ENCODE measurements at places on chromosomes 7 and 10.

GRCh38 chr7:155814316-155815276, 2.3 kb upstream of the SHH start:
- no peak for DNase-seq

GRCh38 chr7:25262586-25262985, 34.3 kb upstream of the NPVF start:
- peak; percentile 20 for DNase-seq

GRCh38 chr10:72910705-72911104, 17.2 kb downstream of the OIT3 start:
- no peak for DNase-seq

DNA sequence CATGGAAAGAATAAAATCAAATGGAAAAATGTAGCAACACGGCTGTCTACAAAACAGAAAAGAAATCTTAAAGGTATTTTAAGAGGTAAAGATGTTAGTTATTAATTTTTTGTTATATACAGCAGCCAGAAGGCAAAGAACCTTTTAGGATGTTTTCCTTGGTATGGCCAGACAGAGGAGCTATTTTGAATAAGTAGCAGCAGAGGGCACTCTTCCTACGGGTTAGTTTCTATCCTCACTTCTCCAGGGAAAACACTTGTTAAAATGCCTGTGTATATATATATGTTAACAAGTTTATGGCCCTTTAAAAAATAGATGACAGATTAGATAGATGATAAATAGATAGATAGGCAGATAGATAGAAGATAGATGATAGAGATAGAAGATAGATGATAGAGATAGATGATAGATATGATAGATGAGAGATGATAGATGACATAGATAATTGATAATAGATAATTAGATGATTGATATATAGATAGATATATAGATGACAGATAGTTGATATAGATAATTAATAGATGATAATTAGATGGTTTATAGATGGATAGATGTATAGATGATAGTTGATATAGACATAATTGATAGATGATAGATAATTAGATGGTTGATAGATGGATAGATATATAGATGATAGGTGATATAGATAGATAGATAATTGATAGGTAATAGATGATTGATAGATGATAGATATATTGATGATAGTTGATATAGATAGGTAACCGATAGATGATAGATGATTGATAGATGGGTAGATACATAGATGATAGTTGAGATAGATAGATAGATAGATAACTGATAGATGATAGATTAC, 57.8 kb upstream of the WIPF3 start:
- peak; percentile 50 for DNase-seq

DNA sequence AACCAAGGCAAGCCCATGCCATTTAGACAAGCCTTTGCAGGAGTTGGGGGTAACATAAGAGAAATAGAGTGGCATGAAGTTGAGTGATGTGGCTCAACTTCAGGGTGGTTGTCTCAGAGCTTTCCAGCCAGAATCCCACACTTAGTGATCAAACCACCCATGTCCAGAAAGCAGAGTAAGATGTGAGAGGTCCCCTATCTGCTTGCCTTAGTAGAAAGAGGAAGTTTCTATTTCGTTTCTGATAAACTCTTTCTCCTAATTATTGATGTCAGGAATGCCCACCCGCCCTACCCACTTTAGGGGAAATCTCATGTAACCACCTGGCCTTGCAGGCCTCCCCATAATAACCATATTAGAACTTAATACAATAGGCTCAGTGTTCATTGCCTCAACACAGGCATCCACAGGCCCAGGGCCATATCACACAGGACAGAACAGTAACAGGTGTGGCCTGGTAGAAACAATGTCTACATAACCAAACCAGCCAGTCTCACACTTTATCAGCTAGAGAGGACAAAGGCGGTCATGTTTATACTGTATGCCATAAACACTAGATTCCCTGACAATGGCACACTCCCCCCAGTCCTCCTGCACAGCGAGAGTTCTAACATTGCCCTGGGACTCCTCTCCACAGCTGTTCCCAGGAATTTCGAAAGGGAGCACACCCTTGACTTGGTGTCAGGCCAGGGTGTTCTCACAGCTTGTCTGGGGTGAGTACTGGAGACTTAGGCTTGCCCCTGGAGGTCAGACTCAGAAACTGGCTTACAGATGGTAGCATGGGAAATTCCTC, 364.4 kb downstream of the CXCL12 start:
- no peak for DNase-seq

DNA sequence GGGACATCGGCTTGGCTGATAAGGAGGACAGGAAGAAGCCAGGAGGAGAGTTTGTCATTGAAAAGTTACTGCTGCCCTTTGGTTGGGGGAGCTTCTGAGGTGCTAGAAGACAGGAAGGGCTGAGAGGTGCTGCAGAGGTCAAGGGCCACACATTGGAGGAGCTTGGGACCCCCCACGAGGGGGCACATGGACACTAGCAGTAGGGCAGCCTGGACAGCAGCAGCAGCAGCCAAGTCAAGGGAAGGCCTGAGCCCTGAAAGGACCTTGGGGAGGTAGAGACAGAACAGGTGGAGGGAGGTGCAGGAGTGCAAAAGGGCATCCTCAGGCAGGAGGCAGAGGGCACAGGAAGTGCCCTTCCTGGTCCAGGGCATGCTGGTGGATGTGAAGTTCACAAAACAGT, 439.7 kb upstream of the IGFBP3 start:
- no peak for DNase-seq

DNA sequence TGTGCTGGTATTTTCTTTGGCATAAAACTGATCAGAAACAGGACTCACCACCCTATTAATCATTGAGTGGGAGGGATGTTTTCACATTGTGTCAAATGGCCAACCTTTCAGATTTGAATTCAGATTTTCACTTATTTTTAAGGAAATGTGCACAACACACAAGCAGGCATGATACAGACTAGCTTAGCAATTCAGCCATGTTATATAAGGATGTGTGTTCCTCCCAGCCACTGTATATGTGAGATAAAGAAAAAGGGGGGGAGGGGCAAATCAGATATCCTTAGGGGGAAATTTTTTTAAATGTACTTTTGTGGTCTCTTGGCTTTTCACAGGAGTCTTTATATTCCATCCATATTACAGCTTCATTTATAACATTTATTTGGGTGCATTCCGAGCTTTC, 3.1 kb downstream of the GAD2 start:
- DNase-seq, result no peak

DNA sequence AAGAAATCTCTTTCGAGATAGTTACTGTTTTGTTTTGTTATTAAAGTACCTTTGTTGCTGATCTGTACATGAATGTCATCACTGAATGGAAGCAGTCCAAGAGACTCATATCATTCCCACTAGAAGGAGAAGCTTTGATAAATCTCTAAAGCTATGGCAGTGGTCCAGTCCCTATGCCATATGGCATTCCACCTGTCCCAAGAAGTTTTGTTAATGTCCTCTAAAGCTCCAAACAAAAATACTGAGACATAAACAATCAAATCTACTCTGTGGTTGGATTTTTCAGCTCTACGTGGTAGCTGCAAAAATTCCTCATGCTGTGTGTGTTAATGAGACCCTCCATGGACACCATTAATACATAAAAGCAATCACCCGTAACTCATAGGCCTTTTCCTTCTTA, 94.1 kb downstream of the LRRN3 start:
- DNase-seq, result no peak

- DNase-seq, result no peak
Measured at GRCh38 chr7:100685049-100685605, 8.9 kb downstream of the GIGYF1 start.

- DNase-seq, result peak; percentile 99
Measured at GRCh38 chr7:55065079-55065478, 46.3 kb downstream of the EGFR start.

DNA sequence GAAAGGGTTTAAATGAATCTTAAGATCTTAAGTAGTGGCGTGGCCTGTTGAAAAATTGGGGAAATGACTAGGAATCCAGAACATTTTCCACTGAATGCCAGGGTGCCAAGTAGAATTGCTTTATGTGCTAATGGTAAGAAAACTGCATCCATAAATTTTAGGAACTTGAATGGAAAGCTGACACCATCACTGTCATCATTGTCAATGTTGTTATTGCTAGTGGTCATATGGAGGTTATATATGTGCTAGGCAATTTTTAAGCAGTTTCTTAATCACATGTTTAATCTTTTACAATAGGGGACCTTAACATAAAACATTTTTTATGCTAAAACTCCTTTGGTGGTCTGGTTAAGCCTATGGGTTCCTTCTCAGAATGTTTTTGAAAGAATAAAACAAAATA, 13.1 kb downstream of the MARCHF5 start:
- no peak for DNase-seq

GRCh38 chr10:52908478-52908877, 135.9 kb upstream of the MBL2 start:
- DNase-seq, result no peak

DNA sequence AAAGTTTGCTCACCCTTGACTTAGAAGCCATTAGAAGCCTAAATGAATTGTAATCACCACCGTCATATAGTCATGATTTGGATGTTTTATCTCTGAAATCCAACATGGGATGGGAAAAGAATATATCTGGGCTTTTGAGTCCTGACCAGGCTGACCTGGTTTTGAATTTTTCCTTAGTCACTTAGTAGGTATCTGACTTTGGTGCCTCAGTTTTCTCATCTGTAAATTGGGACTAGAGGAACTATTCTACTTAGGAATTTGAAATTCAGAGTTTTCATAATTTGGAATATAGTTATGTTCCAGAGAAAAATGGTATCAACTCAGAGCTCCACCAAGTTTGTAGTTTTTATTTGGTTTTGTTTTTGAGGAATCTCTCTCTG, 40.9 kb downstream of the SHOC2 start:
- DNase-seq, result no peak

DNA sequence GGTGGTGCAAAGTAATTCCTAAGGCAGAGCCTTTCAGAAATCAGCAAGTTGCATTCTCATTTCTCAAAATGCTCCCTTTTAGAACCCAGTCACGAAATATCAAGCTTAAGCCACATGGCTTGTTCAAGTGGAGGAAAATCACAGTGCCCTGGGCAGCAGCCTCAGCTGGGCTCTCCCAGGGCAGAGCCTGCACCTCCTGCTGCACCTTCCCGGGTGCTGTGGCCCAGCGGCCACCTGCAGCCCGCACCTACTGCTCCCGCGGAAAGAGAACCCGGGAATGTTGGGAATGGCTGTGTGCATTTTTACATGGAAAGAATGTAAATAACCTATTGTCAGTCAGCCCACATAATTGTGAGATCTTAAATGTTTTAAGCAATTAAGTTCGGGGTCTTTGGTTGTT, 396.5 kb upstream of the VSTM2A start:
- DNase-seq, result no peak

GRCh38 chr10:1074748-1075308, 18.6 kb downstream of the WDR37 start:
- DNase-seq, result no peak

GRCh38 chr10:32041290-32042028, 14.8 kb downstream of the KIF5B start:
- no peak for DNase-seq

DNA sequence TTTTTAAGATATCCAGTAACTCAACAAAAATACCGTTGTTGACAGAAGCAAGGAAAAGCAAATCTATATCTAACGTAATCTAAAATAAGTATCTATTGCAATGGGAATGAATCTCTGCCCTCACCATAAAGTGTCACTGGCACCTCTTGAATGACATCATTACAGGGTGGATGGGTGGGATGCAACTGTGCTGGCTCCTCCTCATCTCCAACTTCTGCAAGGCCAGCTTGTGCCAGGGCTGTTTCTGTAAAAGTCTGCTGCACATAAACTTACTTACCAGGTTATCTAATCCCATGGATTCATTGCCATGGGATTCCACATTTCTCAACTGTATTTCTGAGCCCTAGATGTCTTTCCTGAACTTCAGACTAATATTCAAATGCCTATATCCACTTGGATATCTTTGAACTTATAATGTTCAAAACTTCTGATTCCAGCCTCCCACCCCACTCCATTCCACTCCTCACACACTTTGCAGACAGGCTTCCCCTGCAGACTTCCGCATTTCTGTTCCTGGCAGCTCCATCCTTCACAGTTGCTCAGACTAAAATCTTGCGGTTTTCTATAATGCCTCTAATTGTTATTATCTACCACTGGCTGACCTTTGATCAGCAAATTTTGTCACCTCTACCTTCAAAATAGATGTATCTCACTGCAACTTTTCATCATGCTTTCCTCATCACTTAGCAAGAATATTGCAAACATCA, 10.7 kb downstream of the FGL2 start:
- DNase-seq, result no peak
